ENCODE measurements at places on chromosomes 13 and 19.
A peak's percentile ranks its signal among the peaks of the same experiment; 100 is the strongest.

- DNase-seq, result peak; percentile 43
Observed at GRCh38 chr19:49019242-49019932, 2.5 kb upstream of the LHB start.

GRCh38 chr13:44918326-44919103, 70.8 kb downstream of the NUFIP1 start:
- peak; percentile 95 for DNase-seq

GRCh38 chr19:6394831-6395230, 1.9 kb upstream of the GTF2F1 start:
- DNase-seq, result no peak

GRCh38 chr13:75881109-75881775, 245.1 kb downstream of the LMO7 start:
- no peak for DNase-seq

- no peak for DNase-seq
Observed at GRCh38 chr19:10998666-10999065, 37.8 kb downstream of the SMARCA4 start.

DNA sequence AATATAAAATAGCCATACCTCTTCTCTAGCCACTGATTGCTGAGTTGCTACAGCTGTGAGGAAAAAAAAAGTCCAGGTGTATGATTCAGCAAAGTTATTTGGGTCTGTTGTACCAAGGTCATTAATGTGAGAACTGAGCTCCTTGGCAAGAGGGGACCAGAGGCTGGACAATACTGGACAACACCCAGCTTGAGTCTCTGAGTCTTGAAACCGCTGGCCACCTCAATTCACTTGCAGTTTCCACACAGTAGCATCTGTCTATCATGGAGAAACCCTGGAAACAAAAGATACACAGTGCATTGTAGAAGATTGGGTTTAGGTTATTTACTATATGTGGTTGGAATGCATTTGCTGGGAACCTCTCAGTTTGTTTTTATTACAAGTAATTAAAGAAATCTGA, 60.4 kb downstream of the WDFY2 start:
- no peak for DNase-seq

DNA sequence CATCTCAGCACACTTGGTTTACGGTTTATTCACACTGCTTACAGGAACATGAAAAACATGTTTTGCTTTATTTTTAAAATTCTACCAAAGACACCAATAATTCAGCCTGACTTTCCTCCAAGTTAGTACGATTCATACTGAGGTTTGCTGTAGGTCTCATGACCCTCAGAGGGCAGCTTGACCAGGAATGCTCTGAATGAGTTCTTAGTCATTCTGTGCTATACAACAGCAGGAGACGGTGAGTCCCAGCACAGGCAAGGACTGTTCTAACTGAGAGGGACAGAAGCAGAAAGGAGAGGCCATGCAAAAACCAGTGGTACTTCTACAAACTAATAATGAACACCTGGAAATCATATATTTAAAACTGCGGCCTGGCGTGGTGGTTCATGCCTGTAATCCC, 6.4 kb downstream of the GRTP1 start:
- DNase-seq, result no peak

GRCh38 chr19:50928831-50929230, 17.6 kb upstream of the KLK4 start:
- DNase-seq, result no peak

DNA sequence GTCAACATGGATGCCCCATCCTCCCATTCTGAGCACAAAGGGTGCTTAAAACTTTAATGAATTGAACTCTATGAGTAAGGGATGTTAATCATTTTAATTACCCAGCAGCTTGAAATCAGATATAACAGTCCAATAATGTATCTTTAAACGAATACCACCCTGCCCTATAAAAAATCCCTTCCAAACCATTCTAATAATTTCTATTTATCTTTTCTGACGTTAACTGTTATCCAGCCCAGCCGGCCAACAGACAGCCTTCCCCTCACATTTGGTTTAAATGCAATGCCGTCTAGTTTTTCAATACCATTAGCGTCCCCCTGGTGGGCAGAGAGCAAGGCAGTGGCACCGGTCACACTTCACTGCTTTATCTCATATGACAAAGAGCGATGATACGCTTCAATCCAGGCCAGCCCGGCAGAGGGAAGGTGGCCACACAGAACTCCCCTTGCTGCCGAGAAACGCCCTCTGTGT, 402.2 kb upstream of the ZNF507 start:
- DNase-seq, result no peak

DNA sequence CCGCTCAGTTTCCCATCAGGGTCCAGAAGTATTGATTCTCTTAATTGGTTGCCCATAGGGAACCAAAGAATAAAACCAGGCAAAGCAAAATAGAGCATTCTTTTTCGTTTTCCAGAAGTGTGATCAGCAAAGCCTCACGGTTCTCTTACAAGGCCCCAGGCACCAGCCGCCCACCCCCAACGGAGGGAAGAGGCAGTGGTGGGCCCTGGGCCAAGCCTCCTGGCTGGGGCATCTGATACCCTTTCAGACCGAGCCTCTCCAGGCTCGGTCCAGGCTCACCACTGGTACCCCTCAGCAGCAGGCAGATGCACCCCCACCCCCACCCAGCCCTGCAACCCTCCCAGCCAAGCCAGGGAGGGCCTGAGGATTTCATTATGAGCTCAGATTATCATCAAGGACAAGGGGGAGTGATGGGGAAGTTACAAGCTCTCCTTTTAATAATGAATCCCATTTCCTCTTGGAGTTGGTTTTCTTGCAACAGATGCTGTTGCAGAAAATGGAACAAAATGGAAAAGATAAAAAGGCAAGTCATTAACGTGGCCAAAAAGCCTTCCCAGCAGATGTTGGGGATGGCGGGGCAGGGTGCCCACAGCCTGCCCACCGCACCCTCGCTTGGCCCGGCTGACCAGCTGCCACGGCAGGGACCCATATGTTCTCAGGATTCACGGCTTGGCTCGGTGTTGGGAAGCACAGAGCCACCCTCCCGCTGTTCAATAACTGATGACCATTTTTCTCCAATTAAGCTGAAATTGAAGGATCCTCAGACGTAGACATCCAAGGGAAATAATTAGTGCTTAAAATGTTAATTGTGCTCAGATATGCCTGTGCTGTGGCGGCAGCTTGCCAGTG, 45.9 kb upstream of the KCTD15 start:
- no peak for DNase-seq

GRCh38 chr19:33580645-33581037, 41.1 kb upstream of the CHST8 start:
- DNase-seq, result no peak
